ENCODE measurements at places on chromosomes 7 and 10.

- DNase-seq: no peak
Observed at GRCh38 chr7:3859431-3859830, 558.4 kb downstream of the SDK1 start.

GRCh38 chr7:103307503-103308231 lies 10.4 kb downstream of the PMPCB start:
- DNase-seq: no peak

- no peak for DNase-seq
Observed at GRCh38 chr7:14073988-14074387, 84.5 kb upstream of the ETV1 start.

GRCh38 chr10:43970018-43970698 lies 321.5 kb upstream of the ZNF32 start:
- no peak for DNase-seq

DNA sequence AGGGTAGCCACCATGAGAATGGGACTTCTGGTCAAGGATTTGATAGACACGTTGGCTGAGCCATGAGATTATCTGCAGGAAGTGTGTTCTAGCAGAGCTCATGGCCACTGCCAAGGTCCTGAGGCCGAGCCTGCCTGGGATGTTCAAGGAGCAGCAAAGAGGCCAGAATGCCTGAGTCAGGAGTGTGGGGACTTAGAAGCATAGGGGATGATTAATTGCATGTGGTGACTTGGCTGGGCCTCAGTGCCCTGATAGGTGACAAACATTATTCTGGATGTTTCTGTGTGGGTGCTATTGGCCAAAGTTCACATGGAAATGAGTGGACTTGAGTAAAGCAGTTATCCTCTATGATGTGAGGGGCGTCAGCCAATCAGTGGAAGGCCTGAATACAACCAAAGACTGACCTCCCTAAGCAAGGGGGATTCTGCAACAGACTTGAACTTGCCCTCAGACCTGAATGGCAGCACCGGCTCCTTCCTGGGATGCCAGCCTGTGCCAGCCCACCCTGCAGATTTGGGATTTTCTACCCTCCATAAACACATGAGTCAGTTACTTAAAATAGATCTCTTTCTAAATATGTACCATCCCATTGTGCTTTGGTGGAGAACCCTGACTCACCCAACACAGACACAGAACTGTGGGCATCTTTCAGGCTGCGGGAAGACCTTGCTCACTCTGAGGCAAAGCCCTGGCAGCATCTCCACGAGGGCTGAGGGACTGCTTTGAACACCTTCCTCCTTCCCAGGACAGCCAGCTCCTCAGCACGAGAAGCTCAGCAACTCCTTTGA lies 363.9 kb upstream of the MGMT start:
- DNase-seq: no peak

DNA sequence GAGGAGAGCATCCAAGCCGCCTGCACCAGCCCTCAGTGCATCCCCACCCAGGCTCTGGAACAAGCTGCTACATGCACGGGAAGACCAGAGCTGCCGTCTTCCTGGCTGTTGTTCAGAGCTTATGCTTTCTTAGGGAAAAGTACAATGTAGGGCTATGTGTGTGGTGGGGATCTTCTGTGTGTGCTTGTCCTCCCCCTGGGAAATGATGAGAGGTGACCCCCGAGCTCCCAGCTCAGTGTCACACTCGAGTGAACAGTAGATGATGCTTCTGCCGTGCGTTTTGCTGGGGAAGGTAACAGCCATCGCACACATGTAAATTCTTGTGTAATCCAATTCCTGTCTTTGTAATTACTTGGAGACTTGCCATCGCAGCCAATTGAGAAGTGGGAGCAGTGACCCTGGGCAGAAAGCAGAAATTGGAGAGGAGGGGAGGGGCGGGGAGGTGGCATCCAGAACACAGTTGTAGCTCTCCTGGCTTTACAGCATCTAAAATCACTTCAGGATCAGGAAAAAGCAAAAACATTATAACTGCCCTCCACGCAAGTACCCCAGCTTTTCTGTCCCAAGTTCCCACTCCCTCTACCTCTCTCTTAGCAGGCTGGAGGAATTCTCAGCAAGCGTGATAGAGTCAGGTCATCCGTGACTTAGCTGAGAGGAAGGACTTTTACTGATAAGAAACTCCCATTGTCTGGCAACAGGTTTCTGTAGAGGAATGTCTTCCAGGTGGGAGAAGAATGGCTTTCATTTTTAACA lies 149.6 kb downstream of the TCF7L2 start:
- peak; percentile 48 for DNase-seq

DNA sequence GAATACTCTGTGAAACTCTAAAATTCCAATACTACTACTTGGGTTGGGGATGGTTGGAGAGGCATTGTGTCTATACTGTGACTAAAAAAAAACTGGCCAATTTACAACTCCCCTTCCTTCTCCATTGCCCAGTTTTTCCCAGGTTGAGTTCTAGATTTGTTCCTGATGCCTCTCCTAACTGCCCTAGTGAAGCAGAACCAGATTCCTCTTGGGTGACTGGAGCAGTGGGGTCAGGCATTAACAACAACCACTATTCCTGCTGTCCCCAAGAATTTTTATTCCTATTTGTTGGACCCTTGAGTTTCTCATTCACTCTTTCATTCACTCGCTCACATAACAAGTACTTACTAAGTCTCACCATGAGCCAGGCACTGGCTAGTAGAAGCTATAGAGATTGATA lies 5.8 kb downstream of the GOT1 start:
- DNase-seq: no peak

DNA sequence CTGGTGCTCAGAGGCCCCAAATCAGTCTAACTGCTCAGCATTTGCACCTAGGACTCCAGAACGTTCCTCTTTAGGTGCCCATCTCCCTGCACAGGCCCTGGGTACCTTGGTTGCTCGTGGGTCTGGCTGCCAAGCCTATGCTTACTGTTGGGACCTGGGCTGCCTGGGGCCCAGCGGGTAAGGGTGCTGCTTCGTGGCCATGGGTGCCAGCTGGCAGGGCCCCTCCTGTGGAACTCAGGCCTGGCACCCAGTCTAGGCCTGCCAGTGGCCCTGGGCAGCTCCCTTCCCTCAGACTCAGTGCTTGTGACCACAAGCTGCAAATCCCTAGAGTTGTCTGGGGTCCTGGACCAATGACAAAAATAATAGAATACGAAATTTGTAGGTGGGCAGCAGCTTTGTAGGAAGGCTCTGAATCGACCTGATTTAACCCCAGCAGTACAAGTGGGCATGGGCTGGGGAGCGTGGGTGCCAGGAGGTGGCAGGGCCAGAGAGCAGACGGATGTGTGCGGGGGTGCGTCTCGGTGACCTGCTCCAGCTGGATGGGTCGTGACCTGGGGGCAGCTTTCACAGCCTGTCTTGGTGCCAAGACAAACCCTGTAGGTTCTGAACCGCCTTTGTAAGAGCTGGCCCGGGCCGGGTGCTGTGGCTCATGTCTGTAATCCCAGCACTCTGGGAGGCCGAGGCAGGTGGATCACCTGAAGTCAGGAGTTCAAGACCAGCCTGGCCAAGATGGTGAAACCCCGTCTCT lies 69.7 kb downstream of the MKI67 start:
- DNase-seq: no peak

- DNase-seq: no peak
Observed at GRCh38 chr7:146709451-146710027, 592.9 kb downstream of the CNTNAP2 start.

DNA sequence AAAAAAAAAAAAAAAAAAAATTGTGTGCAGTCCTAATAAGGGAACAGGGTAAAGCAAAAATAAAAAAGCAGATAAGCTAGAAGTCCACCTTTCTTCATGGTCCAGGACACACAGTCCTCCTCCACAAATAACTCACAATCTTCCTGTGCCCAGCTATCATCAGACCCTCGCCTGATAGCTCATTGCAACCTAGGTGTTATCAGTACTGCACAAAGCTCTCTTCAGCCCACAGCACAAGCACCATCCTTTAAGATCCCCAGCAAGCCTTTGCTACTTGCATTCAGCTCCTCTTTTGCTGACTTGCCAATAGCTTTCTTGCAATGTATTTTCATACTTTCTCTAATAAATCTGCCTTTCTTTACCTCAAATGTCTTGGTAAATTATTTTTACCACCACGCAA lies 5.0 kb downstream of the NDUFA5 start:
- no peak for DNase-seq

DNA sequence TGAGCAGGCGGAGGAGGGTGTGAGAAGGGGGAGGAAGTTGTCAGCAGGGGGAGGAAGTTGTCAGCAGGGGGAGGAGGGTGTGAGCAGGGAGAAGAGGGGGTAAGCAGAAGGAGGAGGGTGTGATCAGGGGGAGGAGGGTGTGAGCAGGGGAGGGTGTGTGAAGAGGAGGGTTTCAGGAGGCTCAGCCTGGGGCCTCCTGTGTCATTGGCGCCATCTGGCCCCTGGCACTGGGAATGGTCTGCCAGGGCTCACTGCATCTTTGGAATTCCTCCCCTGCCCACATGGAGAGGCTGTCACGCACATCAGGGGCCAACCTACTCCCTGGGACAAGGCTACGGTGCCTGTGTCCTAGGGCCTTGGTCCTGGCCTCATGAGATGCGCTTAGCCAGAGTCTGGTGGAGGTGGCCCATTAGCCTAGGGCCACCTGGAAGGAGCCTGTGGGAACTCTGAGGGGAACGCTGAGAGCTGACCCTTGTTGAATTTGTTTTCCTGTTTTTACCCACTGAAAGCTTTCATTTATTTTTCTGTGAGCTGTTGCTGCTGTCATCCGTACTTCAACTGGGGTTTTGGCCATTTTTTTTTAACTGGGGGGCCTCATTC lies 18.0 kb downstream of the CAMK2B start:
- DNase-seq: no peak

DNA sequence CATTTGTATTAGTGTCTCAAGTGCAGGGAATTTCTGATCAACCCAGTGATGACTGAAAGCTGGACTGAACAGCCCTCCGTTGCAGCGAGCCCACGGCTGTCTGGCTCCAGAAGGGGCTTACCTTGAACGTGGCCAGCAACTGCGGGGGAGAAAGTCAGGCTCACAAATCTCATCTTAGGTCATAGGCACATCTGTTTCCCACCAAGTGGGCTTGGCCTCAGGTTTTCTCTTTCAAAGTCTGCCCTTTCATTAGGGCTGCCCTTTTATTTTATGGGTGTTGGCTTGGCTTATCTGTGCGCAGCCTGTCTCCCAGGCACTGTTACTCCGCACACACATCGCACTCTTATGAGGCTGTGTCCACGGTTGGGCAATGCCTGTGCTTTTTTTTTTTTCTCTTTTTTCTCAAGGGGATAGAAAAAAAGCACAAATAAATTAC lies 178.0 kb downstream of the JCAD start:
- no peak for DNase-seq

DNA sequence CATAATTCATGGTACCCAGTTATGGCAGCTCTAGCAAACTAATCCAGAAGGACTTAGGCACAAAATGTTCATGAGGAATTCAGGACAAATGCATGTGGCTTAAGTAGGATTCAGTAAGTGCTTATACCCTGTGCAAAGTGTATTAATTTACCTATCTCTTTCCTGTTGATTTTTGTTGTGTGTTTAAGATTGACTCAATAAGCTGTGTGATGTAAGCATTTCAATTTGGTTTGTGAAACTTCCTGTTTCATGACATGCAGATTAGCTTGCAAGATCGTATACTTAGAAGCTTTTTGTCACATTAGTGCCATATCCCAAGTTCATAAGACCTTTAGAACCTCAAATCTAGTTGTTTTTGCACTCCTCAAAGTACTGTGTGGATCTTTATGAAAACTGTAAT lies 416.7 kb downstream of the ARL4A start:
- peak; percentile 51 for DNase-seq

DNA sequence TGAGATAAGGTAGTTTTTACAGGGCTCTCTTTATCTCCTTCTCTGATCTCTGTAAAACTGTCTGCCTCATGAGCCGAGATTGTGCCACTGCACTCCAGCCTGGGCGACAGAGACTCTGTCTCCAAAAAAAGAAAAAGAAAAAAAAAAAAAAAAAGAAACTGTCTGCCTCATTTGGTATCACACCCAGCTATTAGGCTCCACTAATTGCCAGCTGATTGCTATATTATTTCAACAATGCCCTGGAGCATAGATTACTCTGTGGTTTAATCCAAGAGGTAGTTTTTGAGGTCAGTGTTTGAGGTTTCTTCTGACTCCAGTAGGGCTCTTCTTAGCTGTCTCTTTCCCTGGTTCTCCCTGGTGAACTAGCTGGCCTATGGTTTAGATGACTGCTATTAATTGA lies 268.1 kb upstream of the PLPP4 start:
- DNase-seq: no peak

DNA sequence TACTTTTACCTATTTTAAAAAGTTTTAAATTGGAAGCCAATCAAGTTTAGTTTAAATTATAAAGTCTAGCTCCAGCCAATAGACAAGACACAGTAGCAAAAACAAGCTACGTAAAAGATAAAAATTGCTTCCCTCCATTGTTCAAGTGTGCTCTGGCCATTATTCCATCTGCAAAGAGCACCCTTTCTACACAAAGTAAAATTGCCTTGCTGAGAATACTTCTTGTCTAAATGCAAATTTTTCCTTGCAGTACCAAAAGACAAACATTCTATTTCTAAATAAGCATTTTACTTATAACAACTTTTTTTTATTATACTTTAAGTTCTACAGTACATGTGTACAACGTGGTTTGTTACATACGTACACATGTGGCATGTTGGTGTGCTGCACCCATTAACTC lies 75.9 kb upstream of the ZNF746 start:
- DNase-seq: no peak

DNA sequence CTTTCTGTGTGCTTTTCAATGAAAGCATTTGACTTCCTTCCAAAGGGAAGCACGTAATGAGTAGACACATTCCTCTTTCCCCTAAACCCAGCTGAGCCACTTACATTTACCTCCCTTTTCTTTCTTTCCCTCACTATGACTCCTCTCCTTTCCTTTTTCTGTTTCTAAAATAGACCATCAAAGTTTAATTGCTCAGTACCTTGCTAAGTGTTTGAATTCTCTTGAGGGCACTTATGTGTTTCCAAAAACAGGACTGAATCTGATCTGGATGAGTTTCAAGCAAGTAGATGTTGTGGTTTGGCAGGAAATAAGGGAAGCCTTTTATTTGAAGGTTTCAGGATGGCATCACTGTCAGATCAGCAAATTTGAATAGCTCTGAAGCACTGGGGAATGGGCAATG lies 396.2 kb downstream of the REEP3 start:
- DNase-seq: no peak

GRCh38 chr10:68212721-68213352 lies 19.1 kb downstream of the ATOH7 start:
- DNase-seq: peak; percentile 88

DNA sequence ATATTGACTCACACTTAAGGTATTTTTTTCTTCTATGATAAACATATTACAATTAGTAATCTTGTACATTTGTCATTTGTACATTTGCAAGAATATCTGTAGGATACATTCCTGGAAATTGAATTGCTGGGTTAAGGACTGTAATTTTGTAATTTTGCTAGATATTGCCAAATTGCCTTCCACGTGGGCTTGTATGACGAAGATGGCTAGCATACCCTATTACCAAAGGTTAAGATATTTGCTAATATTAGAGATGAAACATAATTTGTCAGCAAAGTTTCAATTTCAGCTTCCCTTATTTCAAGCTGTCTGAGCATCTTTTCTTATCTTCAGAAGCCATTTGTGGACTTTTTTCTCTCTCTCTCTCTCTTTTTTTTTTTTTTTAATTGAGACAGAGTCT lies 1.0 kb upstream of the LYZL2 start:
- peak; percentile 99 for DNase-seq

- DNase-seq: no peak
Observed at GRCh38 chr10:25493122-25493893, 318.5 kb downstream of the GPR158 start.

Measured in inflammatory macrophage treated with lipopolysaccharide for 1 hour (primary cell).